ENCODE measurements at places on chromosomes 6 and 20.

DNA sequence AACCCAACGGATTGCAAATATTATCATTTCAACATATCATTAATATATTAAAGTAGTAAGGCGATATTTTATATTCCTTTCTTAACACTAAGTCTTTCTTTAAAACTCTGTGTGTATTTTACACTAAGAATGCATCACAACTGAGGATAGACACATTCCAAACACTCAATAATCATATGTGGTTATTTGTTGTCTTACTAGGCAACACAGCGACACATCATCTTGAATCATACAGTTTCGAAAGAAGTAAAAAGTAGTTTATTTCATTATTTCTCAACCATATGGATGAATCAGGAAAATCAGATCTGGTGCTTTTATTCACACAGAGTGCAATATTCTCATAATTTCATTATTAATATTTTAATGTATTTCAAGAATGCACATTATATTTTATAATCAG lies 662.4 kb downstream of the EPHA7 start:
- no peak for DNase-seq

DNA sequence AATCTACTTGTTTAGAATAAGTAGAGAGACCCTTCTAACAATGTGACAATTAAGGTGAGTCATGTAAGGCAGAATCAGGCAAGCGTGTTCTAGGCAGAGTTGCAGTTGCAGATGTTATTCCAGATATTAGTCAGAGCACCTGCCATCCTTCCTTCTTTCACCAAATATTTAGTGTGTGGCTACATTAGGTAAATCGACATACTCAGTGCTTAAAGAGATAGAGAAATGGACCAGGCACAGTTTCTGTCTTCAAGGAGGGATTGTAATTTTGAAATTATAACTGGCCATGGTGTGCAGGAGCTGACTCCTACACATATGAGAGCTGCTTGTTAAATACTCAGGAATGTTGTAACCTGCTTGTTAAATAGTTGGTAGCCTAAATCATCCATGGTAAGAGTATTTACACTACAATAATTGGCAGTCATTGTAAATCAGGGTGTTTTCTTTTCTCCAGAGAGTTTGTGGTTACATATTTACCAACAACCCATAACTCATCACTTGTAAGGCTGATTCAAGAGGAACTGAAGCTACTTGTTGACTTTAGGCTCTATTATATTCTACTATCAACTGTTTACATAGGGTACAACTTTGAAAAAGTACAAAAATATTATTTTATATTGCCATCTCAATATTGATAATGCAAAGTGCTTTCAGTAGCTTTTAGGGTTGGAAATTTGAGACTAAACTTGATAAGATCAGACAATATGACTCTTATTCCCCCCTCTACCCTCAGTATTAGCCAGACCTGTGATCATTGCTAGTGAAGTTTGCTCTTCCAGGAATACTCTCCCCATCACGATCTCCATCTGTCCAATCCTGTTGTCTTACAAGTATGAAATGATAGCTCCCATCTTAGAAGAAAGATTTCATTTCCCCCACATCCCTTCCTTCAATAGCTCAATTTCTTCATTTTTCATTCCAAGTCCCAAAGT lies 607.1 kb downstream of the COL12A1 start:
- DNase-seq: no peak

DNA sequence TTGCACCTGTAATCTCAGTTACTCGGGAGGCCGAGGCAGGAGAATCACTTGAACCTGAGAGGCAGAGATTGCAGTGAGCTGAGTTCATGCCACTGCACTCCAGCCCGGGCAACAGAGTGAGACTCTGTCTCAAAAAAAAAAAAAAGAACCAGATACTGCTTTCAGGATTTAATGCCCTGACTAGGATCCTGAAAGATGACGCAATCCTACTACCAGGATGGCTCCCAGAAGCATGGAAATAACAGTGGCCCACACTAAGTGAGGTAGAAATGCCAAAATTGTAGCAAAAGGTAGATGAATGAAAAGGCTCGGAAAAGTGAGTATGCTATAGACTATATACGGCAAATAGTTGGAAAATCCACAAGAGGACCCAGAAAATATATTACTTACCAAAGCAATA lies 23.8 kb upstream of the KHDC1 start:
- no peak for DNase-seq

DNA sequence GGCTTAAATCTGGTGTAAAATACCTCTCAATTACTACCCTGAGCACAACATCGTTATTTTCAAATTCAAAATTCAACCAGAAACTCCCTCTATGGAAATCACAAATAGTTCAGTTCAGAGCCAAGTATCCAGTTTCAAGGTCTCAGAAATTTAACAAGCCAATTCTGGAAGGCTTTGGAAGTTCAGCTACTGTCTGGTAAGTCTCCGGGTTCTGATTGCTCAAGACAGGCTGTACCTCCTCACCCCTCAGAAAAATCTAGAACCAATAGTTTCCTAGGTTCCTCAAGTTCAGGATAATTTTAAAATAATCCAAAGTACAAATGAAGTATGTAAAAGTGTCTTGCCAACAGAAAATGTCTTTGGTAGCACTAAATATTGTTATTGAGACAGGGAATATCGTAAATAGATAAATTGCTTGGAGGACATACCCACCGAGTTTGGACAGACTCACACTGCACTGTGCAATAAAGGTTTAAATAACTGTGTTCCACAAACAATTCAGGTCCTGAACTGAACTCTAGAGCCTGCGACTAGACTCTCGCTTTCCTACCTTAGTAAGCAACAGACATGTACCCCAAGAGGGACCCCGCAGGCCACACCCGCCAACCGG lies 729 bp downstream of the ATG5 start:
- no peak for DNase-seq

DNA sequence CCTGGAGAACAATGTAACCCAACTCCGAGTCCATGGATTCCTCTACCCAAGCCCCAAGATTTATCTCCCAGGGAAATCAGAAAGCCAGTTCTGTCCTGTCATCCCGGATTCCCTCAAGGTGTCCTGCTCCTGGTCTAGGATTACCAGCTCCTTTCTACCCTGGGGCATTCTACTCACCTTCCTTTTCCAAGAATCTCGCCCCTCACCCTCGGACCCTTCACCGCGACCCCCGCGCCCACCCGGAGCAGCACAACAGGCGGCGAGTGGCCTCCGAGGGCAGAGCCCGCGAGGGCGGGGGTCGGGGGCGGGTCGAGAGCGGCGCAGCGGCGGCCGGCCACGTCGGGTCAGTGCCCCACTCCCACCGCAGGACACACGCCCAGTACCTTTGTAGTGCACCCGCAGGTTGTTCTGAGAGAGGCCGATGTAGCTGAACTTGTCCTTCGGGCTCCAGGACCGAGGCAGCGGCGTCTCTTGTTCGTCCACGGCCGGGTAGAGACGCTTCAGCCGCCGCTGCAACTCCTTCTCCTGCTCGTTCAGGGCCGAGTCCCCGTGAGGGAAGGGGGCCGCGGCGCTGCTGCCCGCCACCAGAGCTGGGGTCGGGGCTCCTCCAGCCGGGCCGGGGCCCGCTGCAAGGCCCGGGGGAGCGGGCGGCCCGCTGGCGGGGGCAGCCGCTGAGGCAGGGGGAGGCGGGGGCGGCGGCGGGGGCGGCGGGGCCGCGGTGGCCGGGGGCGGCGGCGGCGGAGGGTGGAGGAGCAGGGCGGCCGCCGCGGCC lies 897 bp downstream of the RANBP9 start:
- peak; percentile 12 for DNase-seq

DNA sequence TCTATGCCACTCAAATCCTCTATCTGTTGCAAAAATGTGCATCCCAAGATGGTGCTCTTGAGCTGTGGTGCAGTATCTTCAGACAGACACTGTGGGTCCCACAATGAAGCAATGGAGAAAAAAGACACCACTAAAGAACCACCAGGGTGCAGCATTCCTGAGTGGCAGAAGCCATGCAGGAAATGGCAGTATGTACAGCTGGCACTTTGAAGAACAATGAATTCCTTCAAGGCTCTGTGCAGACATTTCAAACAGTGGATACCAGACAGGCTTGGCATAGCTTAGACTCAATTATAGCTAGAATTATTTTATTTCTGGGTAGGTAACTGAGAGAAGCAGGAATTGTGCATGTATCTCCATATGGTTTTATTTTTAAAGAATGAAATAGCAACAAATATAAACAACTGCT lies 24.0 kb upstream of the HDAC2 start:
- DNase-seq: peak; percentile 64

DNA sequence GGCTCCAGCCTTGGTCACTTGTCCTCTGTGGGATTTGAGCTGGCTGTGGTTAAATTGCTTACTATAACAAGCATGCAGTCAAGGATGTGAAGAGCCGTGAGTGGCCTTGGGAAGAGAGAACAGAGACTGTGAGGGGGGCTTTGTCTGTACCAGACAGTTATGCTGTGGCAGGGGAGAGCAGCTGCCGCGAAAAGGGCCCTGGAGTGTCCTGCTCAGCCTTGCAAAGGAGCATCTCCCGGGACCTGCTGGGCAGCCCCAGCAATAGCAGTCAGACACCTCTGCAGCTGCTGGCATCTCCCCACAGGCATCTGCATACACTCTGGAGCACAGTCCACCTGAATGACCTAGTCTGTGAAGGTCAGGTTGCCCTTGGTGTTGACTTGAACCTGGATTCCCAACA lies 6.3 kb downstream of the EBF4 start:
- DNase-seq: no peak

DNA sequence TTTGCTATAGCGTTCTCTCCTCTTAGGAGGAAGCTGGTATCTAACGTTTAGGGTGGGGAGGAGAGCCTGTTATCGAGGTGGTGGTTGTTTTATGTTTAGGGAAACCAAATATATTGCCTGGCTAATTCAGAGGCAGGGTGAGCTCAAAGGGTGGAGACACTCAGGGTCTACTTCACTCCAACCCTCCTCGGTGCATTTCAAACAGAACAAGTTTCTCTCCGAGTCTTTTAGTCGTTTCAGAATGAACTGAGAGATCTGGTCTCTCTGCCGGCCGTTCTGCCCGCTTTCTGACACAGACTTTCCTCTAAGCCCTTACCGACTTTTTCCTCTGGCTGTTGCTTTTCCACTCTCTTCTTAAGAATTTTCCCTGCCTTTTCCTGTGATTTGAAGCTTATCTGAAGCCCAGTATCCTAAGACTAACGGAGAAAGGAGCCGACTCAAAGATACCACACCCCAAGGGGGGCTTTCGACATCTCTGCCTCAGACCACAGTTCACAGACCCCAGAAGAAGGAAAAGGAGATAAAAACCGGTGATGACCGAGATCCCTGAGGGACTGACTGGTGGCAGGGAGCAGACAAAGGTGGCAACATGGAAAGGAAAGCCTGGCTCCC lies 865 bp downstream of the STK38 start:
- DNase-seq: no peak

DNA sequence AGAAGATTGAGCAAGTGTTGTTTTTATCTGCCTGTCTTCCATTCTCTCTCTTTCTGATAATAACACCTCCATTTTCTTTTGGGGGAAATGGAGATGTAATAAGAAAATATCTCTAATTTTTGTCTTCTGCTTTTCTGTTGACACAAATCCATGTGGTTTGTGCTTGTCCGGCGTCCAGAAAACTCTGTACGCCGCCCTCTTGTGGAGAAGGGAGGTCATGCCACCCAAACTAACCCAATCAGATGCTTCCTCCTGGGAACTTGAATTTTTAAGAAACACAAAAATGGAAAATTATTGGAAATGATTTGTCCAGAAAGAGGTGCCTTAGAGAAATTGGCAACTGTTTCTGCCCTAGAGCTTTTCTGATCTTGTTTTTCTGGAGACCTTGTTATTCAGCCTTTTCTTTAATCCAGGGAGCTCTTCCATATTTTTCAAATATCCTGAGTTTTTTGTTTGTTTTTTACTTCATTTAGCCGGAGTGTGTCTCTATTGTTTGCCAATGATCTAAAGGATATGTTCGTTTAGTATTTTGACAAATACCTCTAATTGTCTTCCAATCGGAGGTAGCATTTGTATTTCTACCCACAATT lies 17.8 kb upstream of the FNDC1 start:
- peak; percentile 7 for DNase-seq

DNA sequence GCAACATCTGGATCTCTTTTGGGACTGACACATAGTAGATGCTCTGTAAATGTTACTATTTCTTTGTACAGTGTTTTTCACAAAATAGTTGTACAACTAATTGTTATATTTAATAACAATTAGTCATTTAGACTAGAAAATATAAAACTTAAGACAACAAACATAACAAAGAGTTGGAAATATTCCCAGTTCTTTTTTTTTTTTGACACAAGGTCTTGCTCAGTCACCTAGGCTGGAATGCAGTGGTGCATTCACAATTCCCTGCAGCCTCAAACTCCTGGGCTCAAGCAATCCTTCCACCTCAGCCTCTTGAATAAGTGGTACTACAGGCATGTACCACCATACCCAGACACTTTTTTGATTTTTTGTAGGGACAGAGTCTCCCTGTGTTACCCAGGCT lies 105.8 kb downstream of the UTRN start:
- no peak for DNase-seq

- peak; percentile 5 for DNase-seq
These were observed 75.4 kb upstream of the ECI2 start for GRCh38 chr6:4210629-4211419.

- DNase-seq: peak; percentile 41
These were observed 42.5 kb downstream of the EIF2S2 start for GRCh38 chr20:34069341-34070078.

GRCh38 chr6:39879535-39879934 lies 54.7 kb downstream of the MOCS1 start:
- DNase-seq: no peak

DNA sequence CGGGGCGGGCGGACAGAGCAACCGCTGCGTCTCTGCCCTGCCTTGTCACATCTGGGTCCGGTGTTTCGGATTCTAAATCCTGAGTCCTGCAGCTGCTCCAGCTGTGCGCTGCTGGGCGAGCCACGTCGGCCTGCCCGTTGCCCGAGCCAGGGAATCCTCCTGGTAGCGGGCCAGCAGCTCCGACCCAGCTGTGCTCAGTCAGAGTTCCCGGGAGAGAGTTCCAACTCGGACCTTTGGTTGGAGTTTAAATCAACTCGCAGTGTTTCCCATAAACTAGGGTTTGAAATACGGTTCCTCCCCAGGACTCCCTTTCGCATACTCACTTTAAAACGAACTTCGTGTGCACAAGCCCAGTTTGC lies 315 bp upstream of the PDE10A start:
- DNase-seq: peak; percentile 29

GRCh38 chr6:145948328-145948727 lies 15.8 kb downstream of the SHPRH start:
- no peak for DNase-seq

- DNase-seq: no peak
These were observed 9.4 kb downstream of the TLDC2 start for GRCh38 chr20:36885356-36885755.

DNA sequence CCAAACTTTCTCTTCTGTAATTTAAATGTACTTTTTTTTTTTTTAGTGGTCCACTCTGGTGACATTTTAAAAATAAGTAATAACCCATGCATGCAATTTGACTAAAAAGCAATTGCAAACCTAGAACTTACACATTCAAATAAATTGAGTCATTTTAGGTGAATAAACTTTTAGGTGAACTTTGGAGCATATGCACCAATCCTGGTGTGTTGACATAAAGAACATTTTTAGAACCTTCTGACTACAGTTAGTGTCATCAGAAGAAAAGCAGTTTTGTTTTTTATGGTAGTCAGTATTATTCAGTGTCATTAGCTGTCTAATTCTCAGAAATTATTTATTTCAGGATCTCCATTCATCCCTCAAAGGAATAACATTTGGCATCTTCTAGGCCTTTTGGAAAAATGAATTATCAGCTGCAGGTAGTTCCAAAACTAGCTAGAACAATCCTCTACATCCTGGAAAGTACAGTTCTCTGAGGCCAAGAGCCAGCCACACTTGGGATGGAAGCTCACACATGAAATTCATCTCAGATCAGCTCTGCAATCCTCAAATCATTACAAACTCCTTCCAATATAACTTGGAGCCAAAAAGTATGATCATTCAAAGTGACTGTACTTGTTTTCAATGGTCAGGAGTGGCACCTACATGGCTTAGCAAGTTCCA lies 38.5 kb upstream of the SIM1 start:
- no peak for DNase-seq
